ENCODE measurements at places on chromosomes 6 and 20.

- no peak for DNase-seq
These were observed 135.6 kb upstream of the PTPRK start for GRCh38 chr6:128655978-128656498.

DNA sequence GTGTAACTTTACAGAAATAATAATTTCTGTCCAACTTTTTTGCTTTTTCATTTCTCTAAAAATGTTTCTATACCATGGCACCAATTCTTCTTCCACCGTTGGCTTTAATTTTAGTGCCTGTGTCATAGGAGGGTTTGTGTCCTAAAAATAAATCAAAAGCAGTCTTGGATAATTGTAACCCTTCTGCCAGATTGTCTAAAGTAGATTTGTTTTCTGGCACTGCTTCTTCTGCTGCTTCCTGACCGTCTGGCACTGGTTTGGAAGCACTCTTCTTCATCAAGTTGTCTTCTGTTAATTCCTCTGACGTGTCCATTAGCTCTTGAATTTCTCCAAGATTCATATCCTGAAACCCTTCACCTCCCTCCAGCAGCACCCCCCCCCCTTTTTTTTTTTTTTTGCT lies 33.1 kb downstream of the SCAF8 start:
- no peak for DNase-seq

DNA sequence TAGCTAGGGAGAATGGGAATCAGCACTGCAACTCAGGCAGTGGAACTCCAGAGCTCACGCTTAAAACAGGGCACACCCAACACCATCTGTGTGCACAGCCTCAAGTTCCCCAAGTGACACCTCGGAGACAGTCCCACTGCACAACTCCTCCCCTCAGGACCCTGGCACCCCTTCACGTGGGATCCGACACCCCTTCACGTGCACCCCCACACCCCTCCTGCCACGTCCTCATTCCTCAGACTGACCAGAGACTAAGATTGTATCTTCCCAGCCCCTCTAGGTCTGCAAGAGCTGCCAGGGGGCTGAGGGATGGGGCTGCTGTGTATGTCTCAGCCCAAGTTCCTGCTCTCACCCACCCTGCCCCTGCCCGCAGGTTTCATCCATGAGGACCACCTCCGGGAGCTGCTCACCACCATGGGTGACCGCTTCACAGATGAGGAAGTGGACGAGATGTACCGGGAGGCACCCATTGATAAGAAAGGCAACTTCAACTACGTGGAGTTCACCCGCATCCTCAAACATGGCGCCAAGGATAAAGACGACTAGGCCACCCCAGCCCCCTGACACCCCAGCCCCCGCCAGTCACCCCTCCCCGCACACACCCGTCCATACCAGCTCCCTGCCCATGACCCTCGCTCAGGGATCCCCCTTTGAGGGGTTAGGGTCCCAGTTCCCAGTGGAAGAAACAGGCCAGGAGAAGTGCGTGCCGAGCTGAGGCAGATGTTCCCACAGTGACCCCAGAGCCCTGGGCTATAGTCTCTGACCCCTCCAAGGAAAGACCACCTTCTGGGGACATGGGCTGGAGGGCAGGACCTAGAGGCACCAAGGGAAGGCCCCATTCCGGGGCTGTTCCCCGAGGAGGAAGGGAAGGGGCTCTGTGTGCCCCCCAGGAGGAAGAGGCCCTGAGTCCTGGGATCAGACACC lies 7.6 kb downstream of the MYL9 start:
- DNase-seq: no peak

DNA sequence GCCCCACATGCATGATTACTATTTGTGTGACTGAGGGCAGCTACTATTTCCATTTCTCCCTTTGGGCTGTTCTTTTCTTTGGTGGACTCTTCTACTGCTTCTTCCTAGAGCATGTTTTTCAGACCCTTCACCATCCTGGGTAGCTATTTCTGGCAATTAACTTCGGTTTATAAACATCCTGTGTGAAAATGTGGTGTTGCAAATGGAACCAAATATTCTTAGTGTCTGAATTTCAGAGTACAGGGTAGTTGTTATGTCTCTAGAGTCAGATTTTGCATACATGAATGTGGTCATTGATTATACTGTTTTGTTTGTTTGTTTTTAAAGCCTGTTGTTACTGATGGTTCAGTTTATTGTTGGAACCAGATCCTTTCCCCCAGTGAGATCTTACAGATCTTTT lies 49.7 kb downstream of the PROKR2 start:
- no peak for DNase-seq

- DNase-seq: no peak
These were observed 37.0 kb downstream of the NDUFAF5 start for GRCh38 chr20:13821876-13822275.

DNA sequence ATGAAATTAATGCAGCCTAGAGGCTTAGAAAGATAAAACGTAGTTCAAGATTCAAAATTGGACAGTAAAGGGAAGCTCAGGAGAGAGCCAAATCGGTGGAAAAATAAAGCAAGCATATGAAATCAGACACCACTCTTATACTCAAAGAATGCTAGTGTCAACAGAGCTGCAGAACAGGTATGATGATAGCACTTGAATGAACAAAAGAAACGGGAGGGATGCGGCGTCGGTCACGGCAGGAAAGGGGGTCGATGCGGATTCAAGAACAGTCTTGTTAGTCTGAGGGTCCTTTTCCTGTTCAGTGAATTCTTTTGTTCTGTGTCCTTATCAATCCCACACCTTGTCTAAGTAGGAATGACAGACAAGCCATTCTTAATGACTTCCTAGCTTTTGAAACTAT lies 114.4 kb downstream of the FOXC1 start:
- no peak for DNase-seq

- DNase-seq: no peak
These were observed 202.4 kb downstream of the MOXD1 start for GRCh38 chr6:132198896-132199295.

Data from stimulated activated CD8-positive, alpha-beta memory T cell treated with anti-CD3 and anti-CD28 coated beads, Interleukin-2, amount 100 ng/mL, for 1 hour (primary cell).